ENCODE measurements at places on chromosomes 5 and 9.
A peak's percentile ranks its signal among the peaks of the same experiment; 100 is the strongest.

- no peak for DNase-seq
Measured at GRCh38 chr9:19643875-19644274, 145.0 kb downstream of the SLC24A2 start.

- DNase-seq, result no peak
Measured at GRCh38 chr5:6632324-6632887, 438 bp downstream of the NSUN2 start.

DNA sequence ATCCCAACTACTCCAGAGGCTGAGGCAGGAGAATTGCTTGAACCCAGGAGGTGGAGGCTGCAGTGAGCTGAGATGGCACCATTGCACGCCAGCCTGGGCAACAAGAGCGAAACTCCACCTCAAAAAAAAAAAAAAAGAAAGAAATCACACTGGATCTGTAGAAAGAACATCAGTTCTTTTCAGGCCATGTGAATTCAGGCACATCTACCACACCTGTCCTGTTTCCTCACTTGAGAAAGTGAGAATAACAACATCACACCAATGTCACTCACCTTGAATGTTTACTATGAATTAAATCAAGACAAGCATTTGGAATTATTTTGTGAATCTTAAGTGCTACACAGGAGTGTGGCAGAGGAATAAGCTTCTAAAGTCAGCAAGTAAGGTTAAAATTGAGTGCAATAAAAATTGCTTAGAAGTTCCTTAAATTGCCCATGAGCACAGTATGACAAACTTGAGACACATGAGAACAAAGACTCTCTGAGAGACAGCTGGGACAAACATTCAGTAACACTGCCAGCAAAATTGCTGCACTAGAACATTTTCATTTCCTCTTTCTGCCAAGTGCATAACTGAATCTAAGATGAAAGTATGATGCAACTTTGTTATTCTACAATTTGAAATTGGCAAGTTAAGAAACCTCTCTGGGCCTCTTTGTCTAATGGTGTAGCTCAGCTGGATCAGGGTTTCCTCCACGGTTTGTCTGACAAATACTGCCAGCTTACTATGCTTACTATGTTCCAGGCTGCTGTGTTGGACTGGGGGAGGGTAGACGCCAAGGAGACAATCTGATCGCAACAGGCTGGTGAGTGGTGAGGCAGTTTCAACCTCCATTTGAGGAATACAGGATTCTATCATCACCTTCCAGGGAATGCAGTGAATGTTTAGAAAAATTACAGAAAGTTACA lies 1.9 kb upstream of the RIC1 start:
- peak; percentile 29 for DNase-seq

DNA sequence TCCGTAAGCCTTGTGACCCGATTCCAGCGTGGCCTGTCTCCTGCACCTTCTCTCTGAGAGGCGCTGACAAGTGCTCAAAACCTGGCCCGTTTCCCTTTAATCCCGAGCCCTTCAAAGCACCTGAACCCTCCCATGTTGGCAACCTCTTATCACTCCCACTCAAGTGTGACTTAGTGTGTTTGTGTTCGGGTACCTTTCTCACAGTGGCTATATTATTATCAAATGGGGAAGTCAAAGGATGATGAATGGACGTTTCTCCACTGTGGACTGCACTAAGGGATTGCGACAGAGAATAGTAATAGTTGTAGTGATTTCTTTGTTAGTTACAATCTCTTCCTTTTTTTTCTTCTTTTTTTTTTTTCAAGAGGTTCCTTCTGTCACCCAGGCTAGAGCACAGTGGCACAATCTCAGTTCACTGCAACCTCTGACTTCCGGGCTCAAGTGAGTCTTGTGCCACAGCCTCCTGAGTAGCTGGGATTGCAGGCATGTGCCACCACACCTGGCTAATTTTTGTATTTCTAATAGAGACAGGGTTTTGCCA lies 65.4 kb upstream of the TNFSF8 start:
- no peak for DNase-seq

- DNase-seq, result no peak
Measured at GRCh38 chr9:133700819-133701320, 37.3 kb downstream of the SARDH start.

- DNase-seq, result no peak
Measured at GRCh38 chr5:56918054-56918453, 8.7 kb downstream of the SETD9 start.

GRCh38 chr5:150489360-150490295 lies 18.3 kb upstream of the NDST1 start:
- no peak for DNase-seq

DNA sequence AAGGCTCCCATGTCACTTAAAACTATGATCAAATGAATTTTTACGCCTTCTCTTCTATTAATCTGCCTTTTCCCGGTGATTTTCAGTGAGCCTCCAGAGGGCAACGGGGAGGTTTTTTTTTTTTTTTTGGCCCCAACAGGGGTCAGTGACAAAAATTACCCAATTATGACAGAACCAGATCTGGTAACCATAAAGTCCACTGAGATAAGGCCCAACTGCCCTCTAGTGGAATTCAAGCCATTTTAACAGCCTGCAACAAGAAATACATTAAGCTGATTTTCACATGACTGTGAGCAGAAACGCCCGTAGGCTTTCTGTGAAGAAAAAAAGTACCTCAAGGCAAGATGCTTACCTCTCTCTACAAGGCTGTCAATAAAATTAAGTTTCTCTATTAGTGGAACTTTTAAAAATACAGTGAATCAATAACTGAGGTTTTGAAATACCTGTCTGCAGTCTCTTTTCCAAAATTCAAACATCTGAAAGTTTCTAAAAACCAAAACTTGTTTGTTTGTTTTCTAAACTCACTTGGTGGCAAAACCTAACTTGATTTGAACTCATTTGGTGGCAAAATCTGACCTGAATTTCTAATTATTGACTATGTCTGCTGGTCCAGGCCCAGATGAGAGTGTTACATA lies 49.7 kb upstream of the FST start:
- no peak for DNase-seq

DNA sequence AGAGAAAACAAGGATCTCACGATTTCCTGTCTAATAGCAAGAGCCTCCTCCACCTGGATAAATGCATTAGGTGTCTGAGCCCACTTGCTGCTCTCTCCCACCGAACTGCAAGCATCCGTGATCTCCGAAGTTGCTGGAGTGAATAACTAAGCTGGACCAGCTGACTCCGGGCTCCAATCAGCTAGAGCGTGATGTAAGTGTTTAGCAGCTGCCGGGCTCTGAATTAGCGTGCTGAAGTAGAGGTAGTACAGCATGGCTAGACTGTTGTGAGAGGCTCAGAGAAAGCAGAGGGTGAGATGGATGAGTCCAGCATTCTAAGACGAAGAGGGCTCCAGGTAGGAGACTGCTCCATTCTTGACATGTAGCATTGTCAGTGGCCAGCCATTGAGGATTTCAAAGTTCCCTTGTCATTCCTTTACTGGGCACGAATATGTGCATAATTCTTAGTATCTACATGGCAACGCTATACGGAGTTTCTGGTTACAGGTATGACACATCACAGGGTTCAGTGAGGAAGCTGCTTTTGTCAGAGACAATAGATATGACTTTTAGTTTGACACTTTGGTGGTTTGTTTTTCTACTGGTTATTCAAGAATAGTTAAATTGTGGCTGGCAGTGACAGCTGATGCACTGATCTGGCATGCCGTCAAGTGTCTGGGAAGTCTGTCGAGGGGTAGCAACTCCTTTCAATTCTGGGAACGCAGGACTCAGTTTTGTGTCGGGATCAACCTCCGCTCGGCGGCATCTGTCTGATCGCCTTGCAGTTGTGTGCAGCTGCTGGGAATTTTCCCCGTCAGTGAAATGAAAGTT lies 232.6 kb downstream of the MAST4 start:
- DNase-seq, result peak; percentile 14

- DNase-seq, result no peak
Measured at GRCh38 chr9:114603248-114603647, 7.8 kb upstream of the TMEM268 start.

GRCh38 chr9:133889584-133890301 lies 102.4 kb downstream of the VAV2 start:
- DNase-seq, result no peak

DNA sequence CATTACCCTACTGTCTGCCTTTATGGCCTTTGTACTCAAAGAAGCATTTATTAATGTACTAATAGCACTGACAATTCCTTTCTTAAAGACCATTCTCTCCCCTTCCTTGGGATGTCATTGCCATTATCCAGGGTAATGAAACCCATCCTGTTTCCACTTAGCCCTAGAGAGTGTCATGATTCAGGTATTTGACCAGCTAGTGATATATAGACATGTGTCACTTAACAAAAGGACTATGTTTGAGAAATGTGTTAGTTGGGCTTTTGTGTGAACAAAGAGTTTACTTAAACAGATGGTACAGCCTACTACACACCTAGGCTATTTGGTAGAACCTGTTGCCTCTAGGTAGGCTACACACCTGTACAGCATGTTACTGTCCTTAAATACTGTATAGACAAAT lies 2.0 kb downstream of the ATP6V0E1 start:
- no peak for DNase-seq

GRCh38 chr9:119938871-119939270 lies 569.6 kb upstream of the BRINP1 start:
- no peak for DNase-seq

DNA sequence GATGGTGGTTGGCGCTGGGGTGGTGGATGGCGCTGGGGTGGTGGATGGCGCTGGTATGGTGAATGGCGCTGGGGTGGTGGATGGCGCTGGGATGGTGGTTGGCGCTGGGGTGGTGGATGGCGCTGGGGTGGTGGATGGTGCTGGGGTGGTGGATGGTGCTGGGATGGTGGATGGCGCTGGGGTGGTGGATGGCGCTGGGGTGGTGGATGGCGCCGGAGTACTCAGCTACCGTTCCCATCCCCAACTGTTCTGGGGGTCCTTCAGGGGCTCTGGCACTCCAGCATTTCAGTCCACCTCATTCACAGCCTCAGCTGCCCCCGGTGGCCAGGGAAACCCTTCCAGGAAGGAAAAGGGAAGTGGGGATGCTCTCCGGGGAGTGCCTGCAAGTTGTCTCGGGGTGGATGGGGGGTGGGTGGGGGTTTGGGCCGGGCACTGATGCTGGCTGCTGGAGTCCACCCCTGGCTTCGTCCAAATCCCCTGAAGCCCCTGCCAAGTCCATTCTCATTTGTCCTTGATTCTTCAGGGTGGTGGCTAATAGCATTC lies 147.3 kb upstream of the COL5A1 start:
- DNase-seq, result no peak

DNA sequence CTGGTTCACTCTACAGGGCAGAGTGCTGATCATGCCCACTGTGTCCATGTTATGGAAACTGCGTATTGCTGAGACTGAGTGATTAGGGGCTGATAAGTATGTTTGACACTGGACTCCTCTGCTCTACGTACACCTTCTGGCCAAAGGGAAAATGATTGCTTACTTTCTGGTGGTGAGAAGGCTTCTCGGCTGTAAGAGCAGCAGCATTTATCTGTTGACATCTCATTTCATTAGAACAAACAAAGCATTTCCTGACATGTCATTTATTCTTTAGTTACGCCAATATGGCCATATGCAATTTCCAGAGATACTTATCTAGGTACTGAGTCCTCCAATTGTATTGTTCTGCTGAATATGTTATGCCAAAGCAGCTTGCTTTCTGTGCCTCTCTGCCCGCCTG lies 5.6 kb downstream of the FAXDC2 start:
- DNase-seq, result no peak

- DNase-seq, result no peak
Measured at GRCh38 chr5:32928761-32929160, 217.6 kb downstream of the NPR3 start.

- DNase-seq, result no peak
Measured at GRCh38 chr5:138770977-138771376, 17.8 kb downstream of the CTNNA1 start.

GRCh38 chr9:37676411-37676830 lies 25.7 kb downstream of the FRMPD1 start:
- DNase-seq, result no peak

GRCh38 chr5:163544836-163545235 lies 39.4 kb downstream of the MAT2B start:
- no peak for DNase-seq

GRCh38 chr5:35651002-35651756 lies 33.5 kb downstream of the SPEF2 start:
- peak; percentile 24 for DNase-seq

DNA sequence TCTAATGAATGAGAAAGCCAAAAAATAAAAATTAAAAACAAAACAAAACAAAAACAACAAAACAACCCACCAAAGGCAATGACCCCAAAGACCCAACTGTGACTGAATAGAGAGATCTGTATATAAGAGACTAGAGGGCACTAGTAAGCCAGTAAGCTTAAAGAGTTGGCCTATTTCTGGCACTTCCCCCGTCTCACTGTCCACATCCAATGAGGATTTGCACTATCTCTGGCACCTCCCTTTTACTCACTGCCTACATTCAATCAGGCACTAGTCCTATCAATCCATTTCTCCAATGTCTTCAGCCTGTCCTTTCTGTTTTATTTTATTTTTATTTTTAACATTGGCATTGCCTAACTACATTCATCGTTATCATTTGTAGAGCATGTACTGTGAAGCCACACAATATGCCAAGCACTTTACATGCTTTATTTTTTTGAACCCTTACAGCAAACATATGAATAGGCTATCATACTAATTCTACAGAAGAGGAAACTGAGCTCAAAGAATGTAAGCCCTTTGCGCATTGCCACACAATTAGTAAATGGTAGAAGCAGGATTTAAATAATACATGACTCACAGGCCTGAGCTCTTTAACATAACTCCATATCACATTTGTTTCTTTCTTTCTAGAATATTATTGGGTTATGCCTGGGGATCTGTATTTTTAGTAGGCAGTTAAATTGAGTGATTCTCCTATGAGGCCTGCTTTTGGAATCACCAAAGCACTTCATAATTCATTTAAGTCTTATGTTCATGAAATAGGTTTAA lies 70.0 kb downstream of the C6 start:
- DNase-seq, result no peak

DNA sequence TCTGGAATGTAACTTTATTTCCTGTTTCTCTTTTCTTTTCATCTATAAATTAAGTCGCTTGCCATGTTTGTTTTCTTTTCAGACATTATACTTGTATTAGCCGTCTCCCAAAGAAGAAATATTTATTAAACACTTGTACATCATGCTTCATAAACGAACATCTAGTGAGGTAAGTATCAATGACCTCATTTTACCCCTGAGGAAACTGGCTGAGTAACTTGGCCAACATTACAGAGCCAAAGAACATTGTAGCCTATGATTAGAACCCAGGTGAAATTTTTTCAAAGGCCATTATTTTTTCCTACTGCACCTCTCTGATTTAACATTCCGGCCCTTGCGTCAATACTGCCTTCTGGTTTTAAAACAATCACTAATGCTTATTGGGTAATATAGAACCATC lies 4.2 kb downstream of the FREM1 start:
- DNase-seq, result no peak
